Tibial nerve (tissue), 4 donors: ENCODE measurements at places on chromosomes 6 and 20. TPM values are rescaled to one million over a fixed set of nuclear protein-coding genes. Genes with fewer than 3 reads are reported as not detected.
A peak's percentile ranks its signal among the peaks of the same experiment; 100 is the strongest.

Gene NKAIN2
- total RNA-seq, result 15.3 TPM

DNA sequence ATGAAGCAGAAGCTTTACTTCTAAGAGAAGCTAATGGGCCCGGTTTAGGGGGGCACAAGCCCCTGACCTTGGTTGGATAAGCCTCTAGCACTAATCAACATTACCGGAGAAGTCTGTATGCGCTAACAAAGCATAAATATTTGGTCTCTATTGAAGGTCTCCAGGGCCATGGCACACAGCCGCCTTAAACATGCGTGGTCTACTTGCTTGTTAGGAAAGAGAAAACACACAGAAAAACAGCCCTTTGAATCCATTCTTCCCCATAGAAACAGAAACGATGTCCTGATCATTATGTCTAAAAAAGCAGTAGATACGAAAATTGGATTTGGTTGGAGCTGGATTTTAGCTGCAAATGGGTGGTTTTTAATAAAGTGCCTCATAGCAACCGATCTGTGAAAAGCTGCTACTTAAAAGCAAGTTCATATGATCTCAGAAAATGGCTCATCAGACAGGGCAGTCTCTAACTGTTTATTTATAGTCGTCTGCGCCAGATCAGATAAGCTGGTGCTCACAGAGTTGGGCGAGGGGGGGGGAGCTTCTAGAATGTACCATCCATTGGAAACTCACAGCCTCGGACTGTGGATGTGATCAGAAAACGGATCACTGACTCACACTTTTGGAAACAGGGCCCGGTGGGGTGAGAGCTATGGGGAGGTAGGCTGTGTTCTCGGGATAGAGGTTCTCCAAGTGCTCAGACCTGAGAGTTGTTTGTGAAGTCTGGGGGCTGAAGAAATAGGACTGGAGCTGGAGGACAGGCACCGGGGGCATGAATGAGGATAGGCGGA is 35.3 kb upstream of the APCDD1L start:
- no peaks in the 10 kb centered on the region for H3K36me3 ChIP-seq
- no peak overlapping the region for H3K4me3 ChIP-seq
- DNase-seq, result no peak
- H3K27ac ChIP-seq, result no peak overlapping the region
- H3K27me3 ChIP-seq, result no peaks in the 10 kb centered on the region

DNA sequence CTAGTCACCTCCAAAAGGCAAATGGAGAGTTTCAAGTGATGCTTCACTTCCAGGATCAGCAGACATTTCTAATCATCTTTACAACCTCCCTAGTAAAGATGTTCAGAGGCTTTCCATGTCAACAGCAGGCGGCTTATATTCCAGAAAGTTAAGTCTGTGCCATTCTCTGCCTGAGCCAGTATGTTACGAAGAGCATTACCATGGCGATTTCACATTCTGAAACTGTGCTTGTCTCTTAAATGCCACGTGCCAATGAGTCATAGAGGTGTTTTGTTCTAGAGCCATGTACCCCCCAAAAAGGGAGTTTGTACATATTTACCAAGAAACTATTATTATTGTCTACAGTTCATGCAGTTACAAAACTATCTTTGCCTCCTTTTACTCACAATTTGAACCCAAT is 319.5 kb downstream of the FOXA2 start:
- no peaks in the 10 kb centered on the region for H3K27me3 ChIP-seq

GRCh38 chr20:35276408-35276807 is 1.5 kb downstream of the MMP24OS start:
- peaks cover 29% of the 10 kb centered on the region for H3K4me1 ChIP-seq
- peak overlapping the region; percentile 96 for H3K27ac ChIP-seq
- H3K4me3 ChIP-seq, result peak overlapping the region; percentile 69
- peaks cover 59% of the 10 kb centered on the region for H3K36me3 ChIP-seq
- no peaks in the 10 kb centered on the region for H3K27me3 ChIP-seq

GRCh38 chr6:36720251-36721141 is 22.9 kb downstream of the RAB44 start:
- no peak overlapping the region for H3K27ac ChIP-seq
- H3K4me3 ChIP-seq, result no peak overlapping the region
- no peaks in the 10 kb centered on the region for H3K36me3 ChIP-seq
- no peak for DNase-seq
- no peaks in the 10 kb centered on the region for H3K4me1 ChIP-seq

- no peak overlapping the region for H3K4me3 ChIP-seq
- DNase-seq, result no peak
- H3K27me3 ChIP-seq, result no peaks in the 10 kb centered on the region
- H3K36me3 ChIP-seq, result peaks cover 24% of the 10 kb centered on the region
- H3K27ac ChIP-seq, result no peak overlapping the region
Measured at GRCh38 chr20:46997187-46997586, 102.5 kb downstream of the EYA2 start.

DNA sequence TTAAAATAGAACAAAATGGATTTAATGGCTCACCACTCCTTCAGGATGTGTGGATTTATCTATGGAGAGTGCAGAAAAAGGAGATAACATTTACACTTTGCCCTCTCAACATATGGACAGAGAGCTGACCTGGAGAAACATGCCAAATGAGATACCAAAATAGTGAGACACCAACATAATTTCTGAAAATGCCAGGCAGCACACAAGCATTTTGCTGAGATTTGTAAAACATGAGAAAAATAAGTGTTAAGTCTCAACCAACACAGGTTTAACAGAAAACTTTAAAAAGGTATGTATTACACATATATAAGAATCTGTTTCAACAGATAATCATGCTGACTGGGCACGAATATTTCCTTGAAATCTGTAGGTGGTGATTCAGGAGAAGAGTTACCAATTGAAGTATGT is 145.2 kb downstream of the REV3L start:
- H3K27me3 ChIP-seq, result no peaks in the 10 kb centered on the region
- DNase-seq, result no peak
- H3K27ac ChIP-seq, result no peak overlapping the region
- no peaks in the 10 kb centered on the region for H3K4me1 ChIP-seq
- H3K4me3 ChIP-seq, result no peak overlapping the region
- no peaks in the 10 kb centered on the region for H3K36me3 ChIP-seq

- peak within 1 kb of the TSS; percentile 1 for H3K4me3 ChIP-seq
- H3K27ac ChIP-seq, result no peak within 1 kb of the TSS
- H3K27me3 ChIP-seq, result no peaks in the 10 kb centered on the region
- DNase-seq, result peak; percentile 19
- H3K4me1 ChIP-seq, result peaks cover 8% of the 10 kb centered on the region
Measured at GRCh38 chr6:44342489-44342888, at the start of gene SPATS1. SPATS1 (plus strand) TSS chr6:44342650; CDS start chr6:44343096, 446 bp downstream.

GRCh38 chr6:31352310-31352682 is 4.7 kb downstream of the HLA-B start:
- no peak for DNase-seq
- no peaks in the 10 kb centered on the region for H3K27me3 ChIP-seq

- H3K36me3 ChIP-seq, result no peaks in the 10 kb centered on the region
- H3K4me1 ChIP-seq, result no peaks in the 10 kb centered on the region
- H3K4me3 ChIP-seq, result no peak overlapping the region
- no peak overlapping the region for H3K27ac ChIP-seq
- H3K27me3 ChIP-seq, result no peaks in the 10 kb centered on the region
- DNase-seq, result peak; percentile 22
Measured at GRCh38 chr6:88780714-88781389, 182.6 kb downstream of the RNGTT start.

DNA sequence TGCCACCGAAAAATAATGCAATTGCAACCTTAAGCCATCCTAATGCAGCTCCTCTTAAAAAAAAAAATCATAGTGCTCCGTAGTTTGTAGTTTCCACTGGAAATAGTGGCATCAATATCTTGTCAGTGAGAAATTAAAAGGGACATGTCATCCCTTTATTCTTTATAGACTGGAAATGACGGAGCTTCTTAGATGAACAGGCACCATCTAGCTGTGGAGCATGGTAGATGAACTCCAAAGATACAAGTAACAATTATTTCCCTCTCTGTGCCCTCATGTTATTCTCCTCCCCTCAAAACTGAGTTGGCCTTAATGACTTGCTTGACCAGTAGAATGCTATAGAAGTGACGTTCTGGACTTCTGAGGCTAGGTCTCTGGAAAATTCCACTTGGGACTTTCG is 268.1 kb upstream of the SPTLC3 start:
- H3K4me3 ChIP-seq, result no peak overlapping the region
- H3K36me3 ChIP-seq, result no peaks in the 10 kb centered on the region
- DNase-seq, result no peak
- H3K4me1 ChIP-seq, result no peaks in the 10 kb centered on the region
